ENCODE measurements at places on chromosomes 11 and 22.

- H3K4me3 ChIP-seq, result no peak overlapping the region
- H3K27ac ChIP-seq, result no peak overlapping the region
- DNase-seq, result no peak
- H3K27me3 ChIP-seq, result no peaks in the 10 kb centered on the region
Measured at GRCh38 chr11:46898396-46899095, 19.8 kb downstream of the LRP4 start.

- H3K27me3 ChIP-seq, result no peaks in the 10 kb centered on the region
- no peaks in the 10 kb centered on the region for H3K4me1 ChIP-seq
- H3K27ac ChIP-seq, result no peak overlapping the region
- DNase-seq, result no peak
- H3K4me3 ChIP-seq, result no peak overlapping the region
Measured at GRCh38 chr11:1100417-1101245, 26.0 kb downstream of the MUC2 start.

- peaks cover 24% of the 10 kb centered on the region for H3K4me1 ChIP-seq
- no peak overlapping the region for H3K4me3 ChIP-seq
- H3K36me3 ChIP-seq, result peaks cover 2% of the 10 kb centered on the region
- no peak for DNase-seq
- no peaks in the 10 kb centered on the region for H3K27me3 ChIP-seq
- no peak overlapping the region for H3K27ac ChIP-seq
Measured at GRCh38 chr11:115222218-115222862, 281.9 kb downstream of the CADM1 start.

DNA sequence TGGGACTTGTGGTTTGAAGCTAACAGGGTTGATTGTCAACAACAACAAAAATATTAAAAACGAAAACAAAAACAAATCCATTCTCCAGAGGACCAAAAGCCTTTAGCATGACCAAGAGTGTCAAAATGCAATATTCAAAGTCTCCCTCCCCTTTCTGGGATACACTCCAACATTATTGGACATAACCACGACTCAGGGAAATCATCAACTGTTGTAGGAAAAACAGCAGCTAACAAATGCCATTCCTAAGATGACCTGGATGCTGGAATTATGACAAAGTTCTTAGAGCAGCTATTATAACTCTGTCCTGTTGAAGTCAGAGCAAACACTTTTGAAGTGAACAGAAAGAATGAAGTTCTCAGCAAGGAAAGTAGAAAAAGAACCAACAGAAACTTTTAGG lies 143.0 kb downstream of the TMEM135 start:
- no peak overlapping the region for H3K4me3 ChIP-seq
- no peaks in the 10 kb centered on the region for H3K27me3 ChIP-seq
- H3K27ac ChIP-seq, result no peak overlapping the region
- no peaks in the 10 kb centered on the region for H3K36me3 ChIP-seq

DNA sequence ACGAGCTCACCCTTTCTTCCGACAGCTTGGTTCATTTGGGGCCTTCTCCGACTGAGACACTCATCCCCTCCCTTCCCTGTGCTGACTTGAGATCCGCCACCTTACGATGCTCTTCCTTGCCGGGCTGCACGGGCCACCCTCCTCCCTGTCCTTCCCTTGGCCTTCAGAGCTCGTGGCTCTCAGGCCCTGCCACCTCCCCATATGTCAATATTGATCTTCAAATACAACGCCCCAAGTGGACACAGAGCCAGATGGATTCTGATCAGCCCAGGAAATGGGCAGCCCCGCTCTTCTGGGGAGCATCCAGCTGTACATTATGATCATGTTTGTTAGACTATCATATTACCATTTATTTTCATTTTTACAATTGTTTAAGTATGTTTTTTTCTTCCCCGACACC lies 812.8 kb downstream of the TBC1D22A start:
- H3K36me3 ChIP-seq, result no peaks in the 10 kb centered on the region
- H3K27ac ChIP-seq, result no peak overlapping the region
- DNase-seq, result no peak
- peaks cover 1% of the 10 kb centered on the region for H3K27me3 ChIP-seq
- no peaks in the 10 kb centered on the region for H3K4me1 ChIP-seq

DNA sequence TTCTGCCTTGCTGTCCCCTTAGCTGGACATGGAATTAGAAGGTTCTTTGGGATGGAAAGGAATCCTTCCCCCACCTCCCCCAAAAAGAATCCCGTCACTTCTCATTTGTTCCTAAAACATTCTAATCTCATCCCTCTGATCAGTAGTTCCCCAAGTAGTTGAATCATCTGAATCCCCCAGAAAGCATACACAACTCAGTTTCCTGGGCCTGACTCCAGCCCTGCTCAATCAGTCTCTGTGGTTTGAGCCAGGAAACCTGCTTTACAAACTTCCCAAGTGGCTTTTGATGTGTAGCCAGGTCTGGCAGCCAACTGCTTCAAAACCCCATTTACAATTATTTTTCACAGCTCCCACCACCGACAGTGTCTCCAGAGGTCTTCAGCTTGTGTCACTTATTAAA lies 20.2 kb downstream of the C22orf31 start:
- no peak overlapping the region for H3K27ac ChIP-seq
- H3K27me3 ChIP-seq, result no peaks in the 10 kb centered on the region
- no peaks in the 10 kb centered on the region for H3K4me1 ChIP-seq
- H3K36me3 ChIP-seq, result peaks cover 44% of the 10 kb centered on the region
- no peak for DNase-seq
- H3K4me3 ChIP-seq, result no peak overlapping the region

- no peak overlapping the region for H3K27ac ChIP-seq
- peaks cover 22% of the 10 kb centered on the region for H3K4me1 ChIP-seq
- no peaks in the 10 kb centered on the region for H3K27me3 ChIP-seq
- DNase-seq, result no peak
- no peak overlapping the region for H3K4me3 ChIP-seq
- no peaks in the 10 kb centered on the region for H3K36me3 ChIP-seq
Measured at GRCh38 chr22:46444390-46444854, 93.0 kb downstream of the CELSR1 start.

DNA sequence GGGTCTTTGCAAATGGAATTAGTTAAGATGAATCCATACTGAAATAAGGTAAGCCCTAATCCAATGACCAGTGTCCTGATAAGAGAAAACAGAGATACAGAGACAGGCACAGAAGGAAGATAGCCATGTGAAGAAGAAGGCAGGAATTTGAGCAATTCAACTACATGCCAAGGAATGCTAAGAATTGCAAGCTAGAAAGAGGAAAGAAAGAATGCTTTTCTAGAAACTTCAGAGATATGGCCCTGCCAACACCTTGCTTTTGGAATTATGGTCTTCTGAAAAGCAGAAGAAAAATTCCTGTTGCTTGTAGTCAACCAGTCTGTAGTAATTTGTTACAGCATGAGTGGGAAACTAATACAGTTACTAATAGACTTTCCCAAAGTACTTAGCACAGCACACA lies 111.3 kb downstream of the SLC17A6 start:
- no peaks in the 10 kb centered on the region for H3K27me3 ChIP-seq
- DNase-seq, result no peak
- H3K27ac ChIP-seq, result no peak overlapping the region
- H3K36me3 ChIP-seq, result no peaks in the 10 kb centered on the region
- peaks cover 3% of the 10 kb centered on the region for H3K4me1 ChIP-seq

DNA sequence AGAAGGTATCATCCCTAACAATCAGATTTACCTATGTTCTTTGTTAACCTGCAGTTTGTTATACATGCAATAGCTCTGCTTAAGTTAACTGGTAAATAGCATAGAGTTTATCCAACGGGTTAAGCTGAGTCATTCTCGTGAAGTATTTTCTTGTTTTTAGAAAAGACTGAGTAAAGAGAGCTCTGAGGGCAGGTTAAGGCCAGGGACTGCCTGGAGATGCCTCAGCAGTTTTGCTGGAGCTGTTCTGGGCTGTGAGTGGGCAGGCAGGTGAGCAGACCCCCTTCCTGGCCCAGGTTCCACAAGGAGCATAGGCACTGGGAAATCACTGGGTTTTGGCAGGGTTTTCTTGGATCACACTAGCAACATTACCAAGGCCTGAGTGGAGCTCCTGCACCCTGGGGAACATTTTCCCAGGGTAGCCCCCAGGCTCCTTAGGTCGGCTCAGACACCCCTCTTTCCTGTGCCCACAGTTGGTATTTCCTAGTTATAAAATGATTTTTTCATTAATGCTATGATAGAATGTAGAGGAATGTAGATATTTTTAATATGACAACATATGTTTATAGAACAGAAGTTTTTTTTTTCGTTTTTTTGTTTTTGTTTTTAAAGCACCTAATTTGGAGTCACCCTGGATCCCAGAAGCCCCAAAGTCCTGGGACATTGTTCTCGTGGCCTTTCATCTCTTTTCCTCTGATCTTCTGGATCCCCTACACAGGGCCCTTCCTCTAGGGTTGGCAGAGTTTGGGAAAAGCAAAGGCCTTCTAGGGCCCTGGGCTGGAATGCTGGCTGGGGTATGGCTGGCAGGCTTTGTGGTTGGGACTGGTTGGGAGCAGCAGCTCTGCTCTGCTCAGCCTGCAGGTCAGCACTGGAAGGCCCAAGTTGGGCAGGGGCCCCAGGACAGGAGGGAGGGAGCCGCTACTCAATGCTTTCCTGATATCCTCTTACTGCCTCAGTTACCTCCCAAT lies 26.7 kb downstream of the IRAG1 start:
- H3K36me3 ChIP-seq, result no peaks in the 10 kb centered on the region
- no peaks in the 10 kb centered on the region for H3K27me3 ChIP-seq
- no peak overlapping the region for H3K4me3 ChIP-seq
- DNase-seq, result no peak
- H3K27ac ChIP-seq, result no peak overlapping the region

GRCh38 chr22:33504941-33505625 lies 415.2 kb downstream of the LARGE1 start:
- H3K36me3 ChIP-seq, result no peaks in the 10 kb centered on the region
- H3K4me3 ChIP-seq, result no peak overlapping the region
- no peak for DNase-seq

DNA sequence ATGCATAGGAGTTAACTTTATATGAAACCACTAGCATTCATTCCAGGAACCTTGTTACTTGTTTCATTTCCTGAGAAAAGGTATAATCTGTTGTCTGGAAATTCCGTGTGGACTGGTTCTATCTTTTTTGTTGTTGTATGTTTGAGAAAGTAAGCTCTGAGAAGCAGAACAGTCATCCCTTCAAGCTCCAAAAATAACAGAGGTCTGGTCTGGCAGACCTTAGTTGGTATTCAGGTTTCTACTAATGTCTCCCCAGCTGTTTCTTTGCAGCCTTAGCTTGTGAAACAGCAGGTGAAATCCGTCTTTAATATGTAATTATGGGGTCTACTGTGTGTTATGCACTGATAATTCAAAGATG lies 2.4 kb downstream of the RNF121 start:
- peak overlapping the region; percentile 1 for H3K4me3 ChIP-seq
- peaks cover 8% of the 10 kb centered on the region for H3K36me3 ChIP-seq
- no peak overlapping the region for H3K27ac ChIP-seq

DNA sequence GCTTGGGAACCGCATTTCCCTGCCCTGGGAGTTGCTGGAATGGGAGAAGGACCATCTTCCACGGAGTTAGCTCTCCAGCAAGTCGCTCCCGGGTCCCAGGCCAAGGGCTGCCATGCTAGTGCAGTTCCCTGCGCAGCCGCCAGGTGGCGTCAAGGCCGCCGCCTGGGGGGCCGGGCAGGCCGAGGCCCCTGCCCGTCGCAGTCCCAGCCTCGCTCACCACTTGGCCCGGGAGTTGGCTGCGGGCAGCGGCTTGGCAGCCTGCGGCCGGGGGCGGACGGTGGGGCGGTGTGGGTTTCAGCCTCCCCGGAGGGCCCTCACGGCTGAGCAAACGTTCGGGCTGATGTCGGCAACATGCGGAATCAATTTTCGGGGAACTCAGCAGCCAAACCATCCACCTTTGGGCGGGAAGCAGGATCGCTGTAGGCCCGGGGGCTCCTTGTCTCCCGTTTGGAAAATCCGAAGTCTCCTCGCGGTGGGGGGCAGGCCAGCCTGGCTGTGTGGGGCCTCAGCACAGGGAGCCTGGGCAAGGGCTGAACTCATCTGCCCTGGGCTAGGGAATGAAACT lies 415.1 kb downstream of the SOX6 start:
- no peak overlapping the region for H3K27ac ChIP-seq
- H3K36me3 ChIP-seq, result no peaks in the 10 kb centered on the region
- no peaks in the 10 kb centered on the region for H3K4me1 ChIP-seq
- DNase-seq, result peak; percentile 39

GRCh38 chr22:45970705-45971407 lies 6.1 kb downstream of the WNT7B start:
- H3K27me3 ChIP-seq, result peaks cover 26% of the 10 kb centered on the region
- H3K27ac ChIP-seq, result no peak overlapping the region
- no peak for DNase-seq
- H3K4me1 ChIP-seq, result peaks cover 31% of the 10 kb centered on the region
- H3K4me3 ChIP-seq, result peak overlapping the region; percentile 27
- peaks cover 2% of the 10 kb centered on the region for H3K36me3 ChIP-seq

- H3K36me3 ChIP-seq, result peaks cover 19% of the 10 kb centered on the region
- no peaks in the 10 kb centered on the region for H3K27me3 ChIP-seq
- no peaks in the 10 kb centered on the region for H3K4me1 ChIP-seq
Measured at GRCh38 chr11:33294224-33294623, 37.0 kb downstream of the HIPK3 start.

- no peak overlapping the region for H3K4me3 ChIP-seq
- no peak overlapping the region for H3K27ac ChIP-seq
- no peaks in the 10 kb centered on the region for H3K4me1 ChIP-seq
- no peak for DNase-seq
- H3K36me3 ChIP-seq, result no peaks in the 10 kb centered on the region
Measured at GRCh38 chr11:92931746-92932422, 37.6 kb upstream of the MTNR1B start.

GRCh38 chr22:36369004-36369921 lies 18.5 kb downstream of the MYH9 start:
- no peaks in the 10 kb centered on the region for H3K27me3 ChIP-seq
- peak overlapping the region; percentile 93 for H3K27ac ChIP-seq
- H3K4me3 ChIP-seq, result no peak overlapping the region
- no peaks in the 10 kb centered on the region for H3K36me3 ChIP-seq
- peaks cover 65% of the 10 kb centered on the region for H3K4me1 ChIP-seq

DNA sequence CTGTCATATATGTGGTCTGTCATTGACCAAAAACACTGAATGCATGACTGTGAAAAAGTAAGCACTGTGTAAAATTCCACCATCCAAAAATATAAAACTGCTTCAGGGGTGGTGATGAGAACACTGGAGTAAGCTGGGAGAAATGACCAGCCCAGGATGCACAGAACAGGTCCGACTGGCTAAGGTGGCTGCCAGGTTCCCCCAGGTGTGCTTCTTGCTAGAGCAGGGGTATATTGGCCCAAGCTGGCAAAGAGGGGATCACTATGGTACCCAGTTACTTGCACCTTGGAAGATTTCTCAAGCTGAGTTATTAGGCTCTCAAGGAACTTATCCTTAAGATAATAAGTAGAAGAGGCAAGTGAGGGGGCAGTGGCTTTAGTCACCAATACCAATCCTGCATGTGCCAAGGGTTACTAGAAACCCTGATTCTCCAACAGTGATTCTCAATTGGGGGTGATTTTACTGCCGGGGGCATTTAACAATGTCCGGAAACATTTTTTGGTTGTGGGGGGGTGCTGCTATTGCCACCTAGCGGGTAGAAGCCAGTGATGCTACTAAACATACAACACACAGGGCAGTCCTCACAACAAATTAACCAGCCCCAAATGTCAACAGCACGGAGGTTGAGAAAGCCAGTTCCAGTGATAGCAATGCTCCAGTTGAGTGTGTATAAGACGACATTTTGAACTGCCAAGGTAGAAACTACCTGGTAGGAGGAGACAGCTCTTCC lies 15.7 kb downstream of the SNU13 start:
- H3K27ac ChIP-seq, result no peak overlapping the region
- H3K36me3 ChIP-seq, result peaks cover 10% of the 10 kb centered on the region
- H3K4me1 ChIP-seq, result peaks cover 1% of the 10 kb centered on the region
- no peaks in the 10 kb centered on the region for H3K27me3 ChIP-seq
- no peak for DNase-seq

- DNase-seq, result no peak
- no peaks in the 10 kb centered on the region for H3K4me1 ChIP-seq
- no peaks in the 10 kb centered on the region for H3K36me3 ChIP-seq
- H3K27me3 ChIP-seq, result no peaks in the 10 kb centered on the region
- H3K27ac ChIP-seq, result no peak overlapping the region
Measured at GRCh38 chr22:49049691-49050090, 778.0 kb downstream of the BRD1 start.

Data from neuronal stem cell (in vitro differentiated cells).